ENCODE measurements at places on chromosomes 2 and 18.

DNA sequence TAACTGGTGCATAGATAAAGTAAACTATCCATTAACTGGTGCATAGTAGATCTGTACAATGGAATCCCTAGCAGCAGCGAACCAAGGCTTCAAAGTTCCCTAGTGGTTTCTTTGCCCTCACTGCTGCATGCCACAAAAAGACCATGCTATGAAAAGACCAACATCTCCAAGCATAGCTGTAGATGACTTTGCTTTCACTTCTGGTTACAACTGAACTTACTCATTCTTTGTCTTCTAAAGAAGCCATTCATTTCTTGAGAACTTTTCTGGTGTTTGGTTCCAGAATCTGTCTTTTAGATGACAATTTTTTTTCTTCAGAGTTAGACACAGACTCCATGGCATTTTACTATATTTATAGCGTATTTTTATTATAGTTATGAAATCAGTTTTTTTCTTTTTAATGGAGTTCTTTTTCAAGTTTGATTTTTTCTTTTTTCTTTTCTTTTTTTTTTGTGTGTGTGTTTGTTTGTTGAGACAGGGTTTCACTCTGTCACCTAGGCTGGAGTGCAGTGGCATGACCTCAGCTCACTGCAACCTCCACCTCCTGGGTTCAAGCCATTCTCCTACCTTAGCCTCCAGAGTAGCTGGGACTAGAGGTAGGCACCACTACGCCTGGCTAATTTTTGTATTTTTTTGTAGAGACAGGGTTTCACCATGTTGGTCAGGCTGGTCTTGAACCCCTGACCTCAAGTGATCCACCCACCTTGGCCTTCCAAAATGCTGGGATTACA, 63.6 kb downstream of the SLC35F5 start:
- DNase-seq: no peak

DNA sequence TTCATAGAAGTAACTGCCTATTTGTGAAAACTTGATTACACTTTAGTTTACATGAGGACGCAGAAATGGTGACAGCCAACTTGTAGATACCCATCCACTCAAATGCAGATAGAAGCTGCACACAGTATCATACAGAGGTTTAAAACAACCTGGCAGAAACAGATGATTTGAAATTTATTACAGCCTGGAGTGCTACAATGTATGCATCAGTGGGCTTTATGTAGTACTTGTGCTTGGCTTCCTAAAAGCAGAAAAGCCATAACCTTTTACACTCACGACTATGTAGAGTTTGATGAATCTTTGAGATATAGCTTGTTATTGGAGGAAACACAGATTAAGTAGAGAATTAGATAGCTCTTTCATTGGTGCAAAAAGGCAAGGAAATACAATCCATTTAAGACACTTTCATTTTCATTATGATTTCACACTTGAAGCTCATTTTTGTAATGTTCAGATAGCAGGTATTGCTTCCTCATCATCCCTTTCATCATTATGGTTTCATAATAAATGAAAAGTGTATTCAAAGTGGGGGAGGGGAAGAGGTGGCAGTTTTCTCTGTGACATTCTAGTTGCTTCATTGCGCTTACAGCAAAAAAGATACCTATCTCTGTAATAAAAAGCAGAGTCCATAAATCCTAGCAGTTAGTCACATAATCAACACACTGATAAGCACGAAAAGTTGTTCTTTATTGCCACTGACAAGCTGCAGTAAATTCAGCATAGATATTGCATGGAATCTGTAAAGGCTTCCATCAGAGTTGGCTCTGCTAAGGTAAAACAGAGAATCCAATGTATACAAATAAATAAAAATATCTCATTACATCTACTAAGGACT, 789.8 kb upstream of the FSHR start:
- no peak for DNase-seq

DNA sequence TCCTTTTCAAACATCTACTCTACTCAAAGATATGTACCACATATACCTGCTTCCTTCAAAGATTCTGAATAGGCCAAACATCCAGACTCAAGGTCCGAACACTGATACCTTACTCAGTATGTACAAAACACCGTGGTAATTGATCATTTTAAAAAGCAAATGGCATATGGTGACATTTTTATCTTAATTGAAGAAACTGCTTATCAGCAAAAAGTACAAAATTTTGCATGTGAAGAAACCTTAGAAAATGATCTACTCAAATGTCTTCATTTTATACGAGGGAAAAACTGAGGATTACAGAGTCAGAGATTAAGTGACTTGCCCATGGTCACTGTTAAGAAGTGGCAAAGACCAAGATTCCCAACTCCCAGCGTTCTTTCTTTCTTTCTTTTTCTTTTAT, 133.0 kb downstream of the CACNB4 start:
- no peak for DNase-seq

GRCh38 chr18:42549596-42549995, 565.9 kb downstream of the RIT2 start:
- no peak for DNase-seq

DNA sequence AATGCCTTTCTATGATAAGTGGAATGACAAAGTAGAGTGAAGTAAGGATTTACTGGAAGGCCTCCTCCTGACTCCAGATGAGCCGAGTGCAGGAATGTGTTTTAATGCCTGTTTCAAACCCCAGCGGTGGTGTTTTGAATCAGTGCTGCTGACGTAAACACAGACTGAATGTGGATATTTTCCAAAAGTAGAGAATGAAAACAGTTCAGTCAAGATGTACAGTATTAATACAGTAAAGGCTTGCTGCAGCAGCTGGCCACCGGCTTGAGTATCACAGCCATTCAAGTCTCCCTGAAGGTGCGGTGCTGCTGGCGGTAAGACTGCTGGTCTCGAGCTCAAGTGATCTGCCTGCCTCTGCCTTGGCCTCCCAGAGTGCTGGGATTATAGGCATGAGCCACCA, 46.7 kb downstream of the ARHGAP28 start:
- no peak for DNase-seq

DNA sequence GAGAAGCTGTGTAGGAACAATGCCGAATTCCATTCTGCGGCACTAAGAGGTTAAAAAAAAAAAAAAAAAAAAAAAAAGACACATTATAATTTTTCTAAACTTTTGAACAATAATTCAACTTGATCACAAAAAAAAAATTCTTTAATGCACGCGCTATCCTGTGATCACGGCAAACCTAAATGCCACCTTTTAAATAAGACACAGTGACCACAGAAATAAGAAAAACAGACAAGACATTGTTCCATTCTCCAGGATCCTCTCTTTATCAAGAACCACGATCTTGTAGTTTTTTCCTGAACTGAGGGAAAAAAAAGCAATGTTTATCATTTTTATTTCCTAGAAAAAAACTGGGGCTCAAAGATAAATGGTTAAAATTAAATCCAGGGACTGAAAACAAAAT, 9.4 kb downstream of the SUCLG1 start:
- DNase-seq: no peak

DNA sequence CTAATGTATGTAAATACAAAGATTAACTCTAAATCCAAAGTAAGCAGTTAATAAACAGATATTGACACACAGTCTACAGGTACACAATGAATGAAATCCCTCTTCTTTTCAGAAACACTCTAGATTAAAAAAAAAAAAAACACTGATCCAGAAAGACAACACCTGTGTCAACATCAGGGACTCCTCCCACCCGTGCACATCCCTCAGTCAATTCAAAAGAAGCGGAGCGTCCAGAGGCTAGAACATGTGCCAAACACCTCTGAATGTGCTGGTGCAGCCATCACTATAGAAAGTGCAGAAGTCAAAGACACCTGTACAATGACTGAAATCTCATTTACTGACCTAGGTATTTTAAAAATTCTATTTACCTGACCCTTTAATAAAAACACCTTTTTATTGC, 622.6 kb upstream of the ID2 start:
- DNase-seq: no peak

GRCh38 chr2:25279091-25279651, 62.6 kb downstream of the DNMT3A start:
- DNase-seq: no peak

- no peak for DNase-seq
Observed at GRCh38 chr2:128358941-128359731, 40.5 kb upstream of the HS6ST1 start.

DNA sequence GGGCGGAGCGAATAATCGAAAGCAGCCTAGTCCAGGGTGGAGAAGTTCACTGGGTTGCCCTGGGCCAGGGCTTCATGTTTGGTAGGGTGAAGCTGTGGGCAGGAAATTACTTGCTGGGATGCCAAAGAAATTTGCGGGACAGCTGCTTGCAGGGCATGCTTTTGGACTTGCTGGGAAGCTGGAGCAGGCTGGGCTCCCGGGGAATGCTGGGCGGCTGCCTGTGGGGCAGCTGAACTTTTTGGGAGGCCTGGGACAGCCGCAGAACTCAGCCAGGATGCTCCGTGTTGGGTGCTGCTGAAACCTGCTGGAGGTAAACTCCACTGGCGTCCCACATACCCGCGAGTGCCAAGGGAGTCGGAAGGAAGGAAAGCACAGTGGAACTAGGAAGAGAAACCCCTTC, 31.9 kb downstream of the ASB1 start:
- no peak for DNase-seq

DNA sequence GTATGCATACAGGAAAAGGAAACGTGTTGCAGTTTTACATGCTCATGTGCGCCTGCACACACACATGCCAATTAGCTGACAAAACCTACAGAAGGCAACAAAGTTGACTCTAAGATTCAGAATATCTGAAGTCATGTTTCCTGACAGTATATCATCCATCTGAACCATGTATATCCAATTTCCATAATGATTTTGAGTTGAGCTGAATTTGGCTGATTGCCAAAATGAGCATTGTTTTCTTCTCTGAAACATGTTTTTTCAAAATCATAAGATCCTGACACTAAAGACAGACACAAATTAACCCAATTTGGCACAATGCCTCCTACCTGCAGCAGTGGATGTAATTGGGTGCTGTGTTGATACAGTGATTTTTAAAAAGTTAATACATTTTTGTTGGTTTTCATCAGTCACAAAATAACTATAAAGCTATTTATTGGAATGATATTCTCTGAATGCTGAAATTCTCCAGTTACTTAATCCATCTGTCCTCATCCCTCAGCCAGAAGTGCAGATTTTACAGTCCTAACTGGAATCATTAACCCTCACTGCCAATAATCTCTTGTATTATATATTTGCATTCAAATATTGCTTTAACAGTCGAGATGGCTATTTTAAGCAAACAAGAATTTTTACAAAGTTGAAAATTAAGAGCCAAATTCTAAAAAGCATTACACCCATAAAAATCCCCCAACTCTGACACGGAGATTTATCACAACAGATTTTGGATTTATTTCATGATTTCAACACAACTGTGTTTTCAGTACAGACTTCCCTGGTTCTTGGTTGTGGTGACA, 161.7 kb upstream of the LMAN1 start:
- DNase-seq: no peak

DNA sequence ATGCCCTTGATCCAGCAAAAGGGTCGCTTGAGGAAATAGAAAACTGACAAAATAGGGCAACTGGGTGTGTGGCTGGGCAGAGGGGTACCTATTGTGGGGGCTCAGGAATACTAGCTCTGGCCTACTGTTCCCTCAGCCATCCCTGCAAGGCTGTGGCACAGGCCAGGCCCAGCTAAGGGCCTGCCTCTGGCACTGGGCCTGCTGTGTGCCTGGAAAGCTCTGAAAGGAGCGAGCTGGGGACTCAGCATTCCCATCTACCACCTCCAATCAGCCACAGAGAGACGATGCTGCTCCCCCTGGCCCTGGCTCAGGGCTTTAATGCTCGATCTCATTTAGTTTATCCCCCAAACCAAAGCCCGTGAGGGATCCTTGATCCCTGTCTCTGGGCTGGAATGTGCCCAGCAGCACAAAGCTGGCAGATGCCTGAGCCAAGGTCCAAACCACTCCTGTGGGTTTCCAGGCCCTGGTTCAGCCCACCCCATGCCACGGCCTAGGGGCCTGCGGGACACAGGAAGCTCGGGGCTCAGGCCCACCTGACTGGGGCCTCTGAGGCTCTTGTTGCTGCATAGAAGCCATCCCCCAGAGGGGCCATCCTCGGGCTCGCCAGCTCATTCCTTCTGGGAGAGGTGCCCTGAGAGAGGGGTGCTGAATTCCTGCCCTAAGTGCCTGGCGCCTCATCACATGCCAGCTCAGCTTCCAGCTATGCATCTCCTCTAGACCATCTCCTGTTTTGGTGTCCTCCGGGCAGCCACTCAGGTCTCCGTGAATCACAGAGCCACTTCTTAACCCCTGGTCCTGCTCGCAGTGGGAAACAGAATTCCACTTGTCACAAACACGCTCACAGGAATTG, 43.0 kb upstream of the KCNF1 start:
- DNase-seq: no peak

- no peak for DNase-seq
Observed at GRCh38 chr2:15042801-15043217, 410.3 kb downstream of the LRATD1 start.

DNA sequence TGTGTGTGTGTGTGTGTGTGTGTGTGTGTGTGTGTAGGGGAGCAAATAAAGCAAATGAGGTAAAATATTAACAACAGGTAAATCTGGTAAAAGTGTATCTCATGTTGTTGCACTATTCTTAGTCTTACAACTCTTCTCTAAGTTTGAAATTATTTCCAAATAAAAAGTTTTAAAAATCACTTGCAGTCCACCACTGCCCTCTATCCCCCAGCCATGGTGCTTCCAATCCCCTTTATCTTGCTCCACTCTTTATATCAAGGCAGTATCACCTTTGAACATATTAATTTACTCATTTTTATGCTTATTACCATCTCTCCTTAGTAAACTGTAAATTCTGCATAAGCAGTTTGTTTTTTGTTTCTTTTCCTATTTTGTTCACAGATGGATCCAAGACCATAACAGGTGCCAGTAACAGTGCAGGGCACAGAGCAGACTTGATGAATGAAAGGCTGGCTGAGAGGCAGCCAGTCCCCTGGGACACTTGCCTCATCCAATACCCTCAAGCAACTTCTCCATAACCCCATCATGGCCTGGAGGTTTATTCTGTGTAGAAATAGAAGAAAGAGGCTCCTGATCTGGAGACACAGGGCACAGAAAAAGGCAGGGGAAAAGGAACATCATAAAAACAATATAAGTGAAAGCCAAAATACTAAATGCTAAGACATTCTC, 67.6 kb downstream of the LDAH start:
- DNase-seq: no peak

DNA sequence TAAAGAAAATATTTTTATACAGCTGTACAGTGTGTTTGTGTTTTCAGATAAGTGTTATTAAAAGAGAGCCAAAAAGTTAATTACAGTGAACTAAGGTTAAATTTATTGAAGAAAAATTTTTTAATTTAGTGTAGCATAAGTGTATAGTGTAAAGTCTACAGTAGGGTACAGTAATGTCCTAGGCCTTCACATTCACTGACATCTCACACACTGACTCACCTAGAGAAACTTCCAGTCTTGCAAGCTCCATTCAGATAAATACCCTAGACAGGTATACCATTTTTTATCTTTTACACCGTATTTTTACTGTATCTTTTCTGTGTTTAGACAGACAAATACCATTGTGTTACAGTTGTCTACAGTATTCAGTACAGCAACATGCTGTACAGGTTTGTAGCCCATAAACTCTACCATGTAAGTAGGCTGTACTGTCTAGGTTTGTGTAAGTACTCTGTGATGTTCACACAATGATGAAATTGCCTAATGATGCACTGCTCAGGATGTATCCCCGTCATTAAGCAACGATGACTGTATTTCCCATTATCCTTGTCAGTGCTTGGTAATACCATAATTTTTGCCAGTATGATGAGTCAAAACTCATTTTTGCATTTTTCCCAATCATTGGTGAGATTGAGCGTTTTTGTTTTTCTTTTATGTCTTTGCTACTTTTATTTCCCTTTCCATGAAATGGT, 48.2 kb upstream of the B3GNT2 start:
- no peak for DNase-seq

Measured in stimulated activated CD4-positive, alpha-beta T cell treated with anti-CD3 and anti-CD28 coated beads, Interleukin-2, amount 100 ng/mL, for 48 hours (primary cell).